Activated CD4-positive, CD25-positive, alpha-beta regulatory T cell treated with anti-CD3 and anti-CD28 coated beads, Interleukin-2, amount 50 U/mL, for 24 hours (primary cell): ENCODE measurements at places on chromosomes 12 and 14.

GRCh38 chr14:84707830-84708229 lies 822.1 kb upstream of the FLRT2 start:
- ATAC-seq, result no peak

GRCh38 chr12:90490355-90490754 lies 464.6 kb downstream of the CCER1 start:
- no peak for ATAC-seq

GRCh38 chr14:77390188-77390587 lies 13.0 kb downstream of the SAMD15 start:
- ATAC-seq, result no peak

DNA sequence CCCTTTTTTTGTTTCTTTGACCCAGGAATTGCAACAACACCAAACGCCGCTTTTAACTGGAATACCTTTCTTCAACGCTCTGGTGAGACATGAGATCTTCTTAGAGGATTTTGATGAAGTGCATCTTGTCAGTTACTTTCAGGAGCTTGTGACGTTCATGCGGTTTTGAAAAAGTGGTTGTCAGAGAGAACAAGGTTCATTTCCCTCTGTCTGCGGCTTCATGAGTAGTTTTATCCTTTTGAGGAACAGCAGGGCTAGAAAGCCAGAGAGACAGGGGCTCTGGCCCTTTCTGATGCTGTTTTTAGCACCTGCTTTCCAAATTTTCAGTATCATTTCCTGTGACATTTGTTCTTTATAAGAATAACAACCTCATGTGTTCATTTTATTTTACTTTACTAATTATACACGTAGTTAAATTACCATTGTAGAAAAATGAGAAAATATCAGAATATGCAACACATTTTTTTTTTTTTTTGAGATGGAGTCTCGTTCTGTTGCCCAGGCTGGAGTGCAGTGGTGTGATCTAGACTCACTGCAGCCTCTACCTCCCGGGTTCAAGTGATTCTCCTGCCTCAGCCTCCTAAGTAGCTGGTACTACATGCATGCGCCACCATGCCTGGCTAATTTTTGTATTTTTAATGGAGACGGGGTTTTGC lies 61.8 kb downstream of the GLT1D1 start:
- peak; percentile 70 for ATAC-seq

DNA sequence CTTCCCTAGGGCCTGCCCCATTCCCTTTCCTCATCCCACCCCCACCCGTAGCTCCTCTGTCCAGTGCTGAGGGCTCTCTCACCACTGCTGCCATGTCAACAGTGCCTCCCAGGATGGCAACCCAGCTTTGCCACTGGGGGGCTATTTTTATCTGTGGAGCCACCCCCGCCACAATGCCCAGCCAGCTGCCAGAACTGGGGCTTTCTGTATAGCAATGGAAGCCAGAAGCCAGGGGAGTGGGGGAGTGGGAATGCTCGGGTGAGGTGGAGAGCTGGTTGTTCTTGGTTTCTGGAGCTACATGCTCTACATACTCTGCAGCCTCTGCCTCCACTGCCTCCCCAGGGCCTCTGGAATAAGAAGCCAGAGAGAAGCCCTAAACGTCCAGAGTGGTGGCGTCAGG lies 8.9 kb downstream of the PDE1B start:
- no peak for ATAC-seq

DNA sequence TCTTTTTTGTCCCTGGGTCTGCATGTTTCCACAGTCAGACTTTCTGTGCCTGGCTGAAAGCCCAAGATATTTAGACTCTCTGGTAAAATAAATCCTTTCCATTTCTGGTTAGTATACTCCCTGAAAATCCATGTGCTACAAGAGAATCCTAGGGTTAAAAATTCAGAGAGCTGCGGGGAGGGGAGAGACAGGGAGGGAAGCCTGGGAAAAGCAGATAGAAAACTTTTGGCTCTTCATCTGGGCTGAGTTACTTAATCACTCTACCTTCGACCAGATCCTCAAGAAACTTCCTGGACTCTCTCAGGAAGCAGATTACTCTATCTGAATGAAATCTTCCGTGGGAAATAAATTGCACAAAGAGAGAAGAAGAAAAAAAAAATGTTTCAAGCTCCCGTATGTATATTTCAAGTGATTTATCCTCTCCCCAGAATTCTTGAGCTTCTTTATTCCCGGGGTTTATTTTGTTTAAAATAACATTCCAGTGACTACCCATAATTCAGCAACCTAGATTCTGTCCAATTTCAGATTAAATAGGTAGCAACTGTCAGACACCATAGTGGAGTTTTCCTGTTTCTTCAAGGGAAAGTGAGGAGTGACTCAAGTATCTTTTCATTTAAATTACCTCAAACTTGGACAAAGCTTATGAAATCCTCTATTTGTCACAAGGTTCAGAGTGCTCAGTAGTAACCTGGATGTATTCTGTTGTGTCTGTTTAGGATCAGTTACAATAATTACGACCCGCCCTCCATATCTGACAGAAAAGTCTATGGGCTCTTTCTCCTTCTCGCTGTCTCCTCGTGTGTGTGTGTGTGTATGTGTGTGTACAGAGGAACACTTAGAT lies 163.7 kb downstream of the MYRFL start:
- no peak for ATAC-seq

GRCh38 chr14:23827100-23827892 lies 126.3 kb upstream of the DHRS4 start:
- no peak for ATAC-seq

- ATAC-seq, result no peak
Observed at GRCh38 chr12:120851944-120852343, 52.2 kb downstream of the SPPL3 start.

GRCh38 chr12:6367969-6368892 lies 7.1 kb downstream of the SCNN1A start:
- no peak for ATAC-seq

DNA sequence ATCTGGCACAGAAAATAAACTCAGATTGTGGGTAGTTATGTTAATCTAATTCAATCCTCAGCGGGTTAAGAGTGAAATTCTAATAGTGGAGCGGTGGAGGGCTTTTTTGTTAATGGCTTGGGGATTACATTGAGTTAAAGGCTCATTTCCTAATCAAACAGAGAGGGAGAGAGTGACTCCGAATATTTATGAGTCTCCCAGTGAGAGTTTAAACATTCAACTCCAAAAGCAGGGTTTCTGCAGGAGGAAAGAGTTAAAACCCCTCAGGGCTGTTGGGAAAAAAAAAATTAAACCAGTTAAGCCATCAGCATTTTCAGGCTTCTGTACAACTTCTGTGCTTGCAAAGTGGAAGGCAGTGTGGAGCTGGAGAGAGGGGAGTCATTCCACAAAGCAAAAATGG lies 62.1 kb upstream of the ESRRB start:
- no peak for ATAC-seq

GRCh38 chr12:45975506-45975905 lies 14.9 kb downstream of the SCAF11 start:
- ATAC-seq, result no peak

GRCh38 chr14:67186789-67187584 lies 2.3 kb upstream of the GARIN2 start:
- peak; percentile 46 for ATAC-seq

- no peak for ATAC-seq
Observed at GRCh38 chr12:120901818-120902217, 2.3 kb downstream of the SPPL3 start.

DNA sequence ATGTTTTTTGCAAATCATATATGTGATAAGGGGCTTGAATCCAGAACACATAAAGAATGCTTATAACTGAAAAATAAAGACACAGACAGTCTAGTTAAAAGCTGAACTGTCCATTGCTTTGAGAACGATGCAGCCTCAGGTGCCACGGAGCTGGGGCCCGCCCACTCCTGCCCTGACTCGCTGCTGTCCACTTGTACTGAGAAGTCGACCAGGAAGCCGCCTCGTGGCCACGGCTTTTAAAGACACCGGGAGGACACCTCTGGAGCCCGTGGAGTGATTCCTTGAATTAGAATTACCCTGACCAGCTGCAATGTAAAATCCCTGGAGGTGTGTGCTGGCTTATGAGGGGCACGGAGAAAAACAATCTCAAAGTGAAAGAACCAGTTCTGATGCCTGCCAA lies 23.9 kb upstream of the TEX22 start:
- ATAC-seq, result no peak

- no peak for ATAC-seq
Observed at GRCh38 chr12:111758120-111758561, 8.6 kb upstream of the ALDH2 start.

DNA sequence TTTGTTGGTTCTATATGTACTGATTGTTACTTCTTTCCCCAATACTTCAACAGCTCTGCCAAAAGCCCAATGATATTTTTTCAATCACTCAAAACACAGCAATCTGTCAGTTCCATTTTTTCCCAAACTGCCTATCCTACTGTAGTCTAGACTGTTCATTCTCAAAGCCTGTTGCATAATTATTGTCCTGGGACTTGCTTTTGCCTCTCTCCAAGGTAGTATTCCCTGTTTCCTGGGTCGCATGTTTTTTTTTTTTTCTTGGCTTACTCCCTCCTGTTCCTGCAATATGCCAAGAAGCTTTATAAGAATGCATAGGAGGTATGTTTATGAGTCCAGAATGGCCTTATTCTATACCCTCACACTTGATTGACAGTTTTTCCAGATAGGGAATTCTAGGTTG lies 19.9 kb upstream of the CCNT1 start:
- no peak for ATAC-seq

DNA sequence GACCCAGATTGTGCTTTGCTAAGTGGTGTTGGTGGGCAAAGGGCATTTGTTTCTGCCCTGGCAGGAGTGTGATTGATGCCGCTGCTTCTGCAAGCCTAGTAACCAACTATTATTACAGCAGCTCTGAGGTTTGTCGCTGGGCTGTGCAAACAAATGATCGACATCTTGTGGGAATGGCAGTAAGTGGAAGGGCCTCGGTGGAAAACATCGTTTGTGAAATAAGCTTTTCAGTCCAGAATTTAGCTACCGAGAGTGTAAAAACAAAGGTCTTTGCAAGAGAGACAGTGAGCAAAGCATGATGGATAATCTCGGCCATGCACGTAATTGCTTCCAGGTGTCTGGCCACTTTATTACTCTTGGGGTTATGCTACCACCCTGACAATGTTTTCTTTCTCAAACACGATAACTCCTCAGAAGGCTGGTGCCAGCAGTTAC lies 397.7 kb upstream of the PRICKLE1 start:
- no peak for ATAC-seq

- no peak for ATAC-seq
Observed at GRCh38 chr12:104232609-104233280, 17.2 kb downstream of the TXNRD1 start.

GRCh38 chr12:55762646-55763045 lies 19.7 kb downstream of the GDF11 start:
- ATAC-seq, result no peak

GRCh38 chr14:97848317-97848980 lies 1051.3 kb downstream of the VRK1 start:
- no peak for ATAC-seq

DNA sequence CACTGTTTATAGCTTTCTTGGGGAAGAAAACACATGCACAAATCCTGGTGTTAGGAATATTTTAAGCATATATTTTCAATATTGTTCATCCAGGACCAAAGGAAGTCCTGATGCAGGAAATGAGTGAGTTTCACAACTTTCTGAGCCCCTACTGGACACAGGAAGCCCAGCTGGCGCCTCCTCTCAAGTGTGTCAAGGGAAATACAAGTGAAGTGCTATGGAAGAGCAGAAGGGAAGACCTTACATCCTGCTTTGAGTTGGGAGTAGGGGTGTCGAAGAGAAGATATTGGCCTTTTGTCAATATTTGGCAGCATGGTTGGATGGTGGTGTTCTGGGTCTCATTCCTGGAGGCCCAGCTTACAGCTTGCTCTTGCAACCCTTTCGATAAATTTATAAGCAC lies 66.1 kb upstream of the ZDHHC17 start:
- no peak for ATAC-seq

DNA sequence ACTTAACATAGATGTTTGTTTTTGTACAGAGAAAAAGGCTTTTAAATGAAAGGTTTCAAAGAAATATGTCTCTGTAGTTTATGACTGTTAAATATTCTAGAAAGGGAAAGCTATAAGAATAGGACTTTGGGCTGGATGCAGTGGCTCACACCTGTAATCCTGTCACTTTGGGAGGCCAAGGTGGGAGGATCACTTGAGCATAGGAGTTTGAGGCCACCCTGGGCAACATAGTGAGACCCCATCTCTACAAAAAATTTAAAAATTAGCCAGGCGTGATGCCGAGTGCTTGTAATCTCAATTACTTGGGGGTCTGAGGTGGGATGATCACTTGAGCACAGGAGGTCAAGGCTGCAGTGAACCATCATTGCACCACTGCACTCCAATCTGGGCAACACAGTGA lies 11.4 kb downstream of the GPX2 start:
- ATAC-seq, result no peak

- ATAC-seq, result no peak
Observed at GRCh38 chr12:1872001-1872400, 46.5 kb downstream of the CACNA2D4 start.

- ATAC-seq, result no peak
Observed at GRCh38 chr14:74491956-74492775, 939 bp downstream of the NPC2 start.

DNA sequence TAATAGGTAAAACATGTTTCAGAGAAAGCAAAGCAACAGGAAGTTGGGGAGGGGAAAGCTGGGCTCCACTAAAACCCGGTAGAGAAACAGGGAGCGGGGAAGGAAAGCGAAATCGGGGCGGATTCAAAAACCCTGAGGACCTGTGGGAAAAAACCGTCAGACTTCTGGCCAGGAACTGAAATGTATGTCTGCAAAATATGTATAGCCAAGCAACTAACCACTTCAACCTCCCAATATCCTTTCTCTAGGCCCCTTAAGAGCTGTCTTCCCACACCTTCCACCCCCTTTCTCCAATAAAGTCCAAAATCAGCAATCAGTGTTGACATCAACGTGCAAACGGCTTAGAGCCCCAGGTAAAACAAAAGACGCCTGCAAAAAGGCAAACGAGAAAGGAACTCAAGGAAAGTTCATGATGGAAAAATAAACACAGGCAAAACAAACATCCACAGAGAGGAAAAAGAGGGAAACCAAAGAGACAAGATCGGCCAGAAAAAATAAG lies 32.8 kb downstream of the SIX1 start:
- ATAC-seq, result no peak

- no peak for ATAC-seq
Observed at GRCh38 chr12:55745361-55746173, 2.6 kb downstream of the GDF11 start.
